ENCODE measurements at places on chromosomes 3 and 15. TPM values are rescaled to one million over a fixed set of nuclear protein-coding genes. Genes with fewer than 3 reads are reported as not detected.

AHSG gene
- not detected for total RNA-seq

BCL6 gene
- 40.1 TPM for total RNA-seq

INSYN1 gene
- 5.1 TPM for total RNA-seq

SAXO2 gene
- 0.80 TPM for total RNA-seq

SERINC4 gene
- 0.36 TPM for total RNA-seq

NAA80 gene
- total RNA-seq: 7.6 TPM

KLHL6 gene
- total RNA-seq: 0.76 TPM

GPR149 gene
- total RNA-seq: not detected
